Bladder microvascular endothelial cell (primary cell): ENCODE measurements at places on chromosomes 7 and 10. TPM values are rescaled to one million over a fixed set of nuclear protein-coding genes. Genes with fewer than 3 reads are reported as not detected.

Gene ZNF679
- total RNA-seq, result not detected in 2 replicates

Gene UCN3
- total RNA-seq, result not detected in 2 replicates

Gene CNPY1
- total RNA-seq, result not detected in 2 replicates

Gene CALHM1
- not detected in 2 replicates for total RNA-seq

Gene INSYN2A
- total RNA-seq, result under 0.01 TPM in 1 of 2 replicates, not detected in the other
